ENCODE measurements at places on chromosomes 13 and 19.

DNA sequence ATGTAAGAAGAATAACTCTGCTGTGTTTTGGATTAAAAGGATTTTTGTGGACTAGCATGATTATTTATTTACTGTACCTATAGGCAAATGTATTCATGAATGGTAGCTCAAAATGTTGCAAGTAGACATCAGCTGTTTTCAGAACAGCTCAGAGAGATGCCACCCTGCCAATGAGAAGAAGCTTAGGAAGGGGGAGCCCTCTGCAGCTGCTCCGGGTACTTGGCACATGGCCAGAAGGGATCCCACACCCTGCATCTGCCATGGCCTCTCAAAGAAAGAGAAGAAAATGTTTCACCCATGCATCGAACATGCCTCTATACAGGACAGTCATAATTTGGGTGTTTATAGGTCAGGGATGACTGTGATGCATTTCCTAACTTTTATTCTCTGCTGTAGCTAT, 30.5 kb upstream of the MBNL2 start:
- no peak for DNase-seq

DNA sequence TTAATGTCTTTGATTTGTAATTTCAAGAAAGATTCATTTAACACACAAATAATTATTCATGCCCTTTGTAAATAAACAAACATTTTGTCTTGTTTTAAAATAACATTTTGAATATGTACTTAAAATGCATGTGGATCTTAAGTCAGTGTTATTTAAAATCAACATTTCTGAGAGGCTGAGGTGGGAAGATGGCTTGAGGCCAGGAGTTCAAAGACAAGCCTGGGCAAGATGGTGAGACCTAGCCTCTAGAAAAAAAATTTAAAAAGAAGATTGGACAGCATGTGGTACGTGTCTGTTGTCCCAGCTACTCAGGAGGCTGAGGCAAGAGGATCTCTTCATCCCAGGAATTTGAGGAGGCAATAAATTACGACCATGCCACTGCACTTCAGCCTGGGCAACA, 1268.2 kb downstream of the SLITRK1 start:
- no peak for DNase-seq

GRCh38 chr13:28494504-28494777, 487 bp downstream of the FLT1 start:
- no peak for DNase-seq

DNA sequence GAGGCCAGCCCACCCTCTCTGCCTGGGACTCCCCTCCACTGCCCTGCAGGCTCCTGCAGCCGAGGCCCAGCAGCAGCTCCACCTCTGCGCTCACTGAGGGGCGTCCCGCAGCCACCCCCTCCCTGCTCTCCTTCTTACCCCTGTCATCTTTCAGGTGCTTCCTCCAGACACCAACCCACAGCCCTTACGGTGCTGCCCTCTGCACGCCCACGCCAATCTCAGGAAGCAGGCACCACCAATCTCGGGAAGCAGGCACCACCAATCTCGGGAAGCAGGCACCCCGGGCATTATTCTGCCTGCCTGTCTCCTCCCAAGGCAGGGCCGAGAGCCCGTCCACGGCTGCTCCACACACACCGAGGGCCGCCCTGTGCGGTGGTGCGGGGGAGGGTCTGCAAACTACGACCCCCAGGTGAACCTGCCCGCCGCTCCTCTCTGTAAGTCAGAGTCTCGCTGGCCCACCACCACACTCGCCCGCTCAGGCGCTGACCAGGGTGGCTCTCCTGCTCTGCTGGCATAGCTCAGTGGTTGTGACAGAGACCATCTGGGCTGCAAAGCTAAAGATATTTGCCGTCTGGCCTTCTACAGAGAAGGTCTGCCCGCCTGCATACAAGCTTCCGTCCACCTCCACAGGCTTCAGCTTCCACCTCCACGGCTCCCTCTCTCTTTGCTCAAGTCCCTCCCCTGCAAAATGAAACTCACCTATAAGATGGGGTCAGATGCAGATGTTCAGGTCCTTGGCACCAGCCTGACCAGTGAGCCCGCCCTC, 2.9 kb downstream of the LSM7 start:
- no peak for DNase-seq

- DNase-seq = no peak
These were observed 290.5 kb downstream of the RFC3 start for GRCh38 chr13:34108410-34108809.

DNA sequence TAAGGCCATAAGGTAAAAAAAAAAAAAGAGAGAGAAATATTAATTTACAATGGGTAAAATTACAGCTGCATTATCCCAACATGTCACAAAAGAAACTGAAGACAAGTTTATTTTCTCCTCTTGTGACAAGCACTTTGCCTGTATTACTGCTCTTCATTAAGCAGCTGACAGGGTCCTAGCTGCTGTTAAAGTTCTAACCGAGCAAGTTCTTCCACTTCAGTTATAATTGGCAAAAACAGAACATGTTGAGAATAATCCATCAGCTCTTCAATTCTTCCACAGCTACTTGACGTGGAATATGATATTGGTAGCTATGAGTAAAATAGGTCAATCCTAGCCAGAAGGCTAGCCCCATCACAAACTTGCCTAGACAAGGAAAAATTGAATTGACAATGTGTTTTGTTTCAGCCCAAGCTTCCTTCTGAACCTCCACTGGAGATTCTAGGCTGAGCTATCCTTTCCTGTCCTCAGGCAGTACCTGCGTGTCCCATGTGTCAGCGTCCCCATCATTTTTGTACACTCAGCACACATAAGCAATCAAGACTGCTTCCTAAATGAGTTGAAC, 32.2 kb upstream of the DOCK9 start:
- DNase-seq = no peak

DNA sequence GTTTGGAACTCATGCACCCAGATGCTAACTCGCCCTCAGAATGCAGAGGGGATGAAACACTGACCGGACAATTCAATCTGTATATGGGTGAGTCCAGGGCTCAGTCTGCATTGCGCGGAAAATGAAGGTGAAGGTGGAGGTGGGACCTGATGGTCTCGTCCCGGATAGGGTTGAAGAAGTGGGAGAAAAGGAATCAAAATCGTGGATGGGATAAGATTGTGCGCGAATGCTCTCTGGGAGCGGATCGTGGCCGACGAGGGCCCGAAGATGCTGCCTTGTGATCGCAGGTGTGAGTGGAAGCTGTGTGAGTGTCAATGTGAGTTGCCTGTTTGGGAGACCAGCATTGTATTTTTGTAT, 594 bp upstream of the ZNF850 start:
- no peak for DNase-seq

All from stimulated activated naive CD4-positive, alpha-beta T cell treated with Interleukin-2 at 50 U/mL for 16 hours (primary cell).